Glutamatergic neuron (in vitro differentiated cells): ENCODE measurements at places on chromosomes 1 and 21. TPM values are rescaled to one million over a fixed set of nuclear protein-coding genes. Genes with fewer than 3 reads are reported as not detected.

Gene SYPL2
- total RNA-seq, result 0.42 TPM

Gene TENT5C
- 0.27 TPM for total RNA-seq

Gene CFHR3
- not detected for total RNA-seq

Gene XCL2
- total RNA-seq, result not detected
